Erythroblast (primary cell): ENCODE measurements at places on chromosomes 1 and 21.

GRCh38 chr21:26057477-26058170 is 112.9 kb downstream of the APP start:
- no peak for DNase-seq

DNA sequence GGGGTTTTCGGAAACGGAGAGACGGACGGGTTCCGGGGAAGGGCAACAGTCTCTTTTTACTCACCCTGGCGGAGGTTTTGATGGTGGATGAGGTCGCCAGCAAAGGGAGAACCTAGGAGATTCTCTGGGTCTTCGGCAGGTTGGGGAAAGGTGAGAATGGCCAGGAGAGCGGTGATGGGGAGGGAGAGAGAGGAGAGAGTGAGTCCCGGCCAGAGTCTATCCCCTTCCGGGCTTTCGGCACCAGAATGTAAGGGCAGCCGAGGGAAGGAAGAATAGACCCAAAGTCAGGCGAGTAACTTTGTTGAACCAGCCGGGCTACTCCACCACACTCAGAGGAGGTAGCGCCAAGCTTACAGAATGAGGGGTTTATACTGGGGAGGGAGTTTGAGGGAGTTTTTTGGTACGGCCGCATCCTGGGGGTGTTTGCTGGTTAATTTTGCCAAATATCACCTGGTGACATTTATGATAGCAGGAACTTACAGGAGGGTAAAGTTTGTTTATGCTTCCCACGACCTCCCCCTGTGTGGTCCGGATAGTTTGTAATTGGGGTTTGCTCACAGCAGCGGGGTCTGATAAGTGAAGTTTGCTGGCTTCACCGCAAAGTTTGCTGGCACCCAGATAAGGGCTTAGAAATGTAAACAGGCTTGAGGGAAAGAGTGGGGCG is 141.1 kb upstream of the ETV3 start:
- peak; percentile 68 for DNase-seq

GRCh38 chr1:178263341-178263740 is 169.4 kb downstream of the RASAL2 start:
- DNase-seq, result no peak

GRCh38 chr1:163162381-163162914 is 40.3 kb downstream of the RGS5 start:
- DNase-seq, result no peak

DNA sequence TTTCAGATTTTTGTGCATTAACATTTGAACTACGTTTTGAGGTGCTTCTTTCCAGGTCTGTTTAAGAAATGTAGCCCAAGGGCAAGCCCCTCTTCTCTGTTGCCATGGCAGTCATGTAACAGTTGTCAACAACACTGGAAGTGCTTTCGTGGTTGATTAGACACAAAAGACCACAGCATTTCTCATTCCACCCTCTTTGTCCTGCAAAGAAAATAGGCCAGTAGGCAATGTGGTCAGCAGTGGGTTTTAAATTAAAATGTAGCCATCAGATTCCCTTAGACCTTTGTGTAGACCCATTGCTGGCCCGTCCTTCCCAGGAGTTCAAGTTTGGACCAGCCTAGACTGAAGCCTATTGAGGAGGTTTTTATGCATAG is 35.4 kb downstream of the VANGL1 start:
- no peak for DNase-seq

- DNase-seq, result peak; percentile 52
These were observed 249.2 kb downstream of the TOMM20 start for GRCh38 chr1:234879147-234880080.

DNA sequence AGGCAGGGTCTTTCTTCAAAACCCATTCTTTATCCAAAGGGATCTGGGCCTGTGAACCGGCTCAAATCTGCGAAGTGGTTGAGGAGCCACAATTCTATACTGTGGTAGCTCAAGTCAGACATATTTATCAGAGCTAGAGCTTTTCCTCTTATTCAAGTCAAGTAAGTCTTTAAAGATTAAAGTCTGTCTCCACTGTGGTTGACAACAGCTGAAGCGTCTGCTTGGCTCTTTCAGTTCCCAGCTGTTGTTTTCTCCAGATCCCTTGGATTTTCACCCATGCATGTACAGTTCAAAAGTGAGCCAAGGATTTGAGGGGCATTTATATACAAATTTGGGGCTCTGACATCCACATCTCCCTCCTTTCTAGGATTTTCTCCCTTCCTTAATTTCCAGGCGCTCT is 66.9 kb downstream of the C1orf185 start:
- no peak for DNase-seq

- no peak for DNase-seq
These were observed 472.7 kb downstream of the PLPP3 start for GRCh38 chr1:56106531-56107274.

- DNase-seq, result no peak
These were observed 134.6 kb upstream of the KCNK1 start for GRCh38 chr1:233479110-233479890.

GRCh38 chr1:66346057-66346795 is 187.7 kb upstream of the SGIP1 start:
- DNase-seq, result no peak

DNA sequence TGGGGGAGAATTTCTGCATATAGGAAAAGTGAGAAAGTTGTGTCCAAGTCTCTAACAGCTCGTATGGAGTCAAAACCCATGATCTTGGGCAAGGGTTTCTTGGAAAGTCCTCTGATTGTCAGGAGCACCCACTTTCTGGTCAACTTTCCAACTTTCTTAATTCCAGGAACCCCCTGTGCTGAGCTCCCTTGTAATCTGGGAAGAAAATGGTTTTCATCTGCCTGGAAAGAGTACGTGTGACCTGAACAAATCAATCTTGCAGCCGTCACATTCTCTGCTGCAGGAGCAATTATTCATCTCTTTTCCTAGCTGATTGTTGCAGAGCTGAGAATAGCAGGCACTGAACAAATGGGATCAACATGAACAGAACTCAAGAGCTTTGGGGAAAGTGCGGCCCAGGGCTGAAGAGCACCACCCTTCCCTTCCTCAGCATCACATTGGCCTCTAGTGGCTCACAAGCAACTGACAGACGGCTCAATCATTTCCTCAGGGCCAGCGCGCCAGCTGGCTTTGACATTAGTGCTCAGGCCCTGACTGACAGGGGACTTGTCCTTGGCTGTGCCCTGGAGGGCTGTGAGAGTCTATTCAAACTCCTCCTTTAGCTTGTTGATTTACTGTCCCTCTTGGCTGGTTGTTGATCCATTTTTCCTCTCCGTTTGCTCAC is 295.2 kb downstream of the HLX start:
- no peak for DNase-seq

DNA sequence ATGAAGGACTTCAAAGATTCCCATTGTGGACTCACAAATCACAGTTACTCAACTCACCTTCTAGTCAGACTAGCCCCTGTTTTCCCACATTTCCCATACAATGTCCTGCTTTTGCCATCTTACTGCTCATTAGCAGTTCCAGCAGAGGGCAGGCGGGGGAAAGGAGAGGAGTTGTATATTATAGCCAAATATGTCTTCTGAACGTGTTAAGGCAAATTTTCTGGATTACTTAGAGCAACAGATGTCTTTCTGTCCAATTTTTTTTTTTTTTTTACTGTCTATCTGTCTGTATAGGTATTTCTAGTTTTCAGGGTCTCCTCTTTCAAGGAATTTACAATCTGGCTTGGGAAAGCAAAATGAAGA is 29.9 kb upstream of the DDAH1 start:
- no peak for DNase-seq

GRCh38 chr1:1021010-1021919 is 1.3 kb downstream of the AGRN start:
- peak; percentile 43 for DNase-seq

DNA sequence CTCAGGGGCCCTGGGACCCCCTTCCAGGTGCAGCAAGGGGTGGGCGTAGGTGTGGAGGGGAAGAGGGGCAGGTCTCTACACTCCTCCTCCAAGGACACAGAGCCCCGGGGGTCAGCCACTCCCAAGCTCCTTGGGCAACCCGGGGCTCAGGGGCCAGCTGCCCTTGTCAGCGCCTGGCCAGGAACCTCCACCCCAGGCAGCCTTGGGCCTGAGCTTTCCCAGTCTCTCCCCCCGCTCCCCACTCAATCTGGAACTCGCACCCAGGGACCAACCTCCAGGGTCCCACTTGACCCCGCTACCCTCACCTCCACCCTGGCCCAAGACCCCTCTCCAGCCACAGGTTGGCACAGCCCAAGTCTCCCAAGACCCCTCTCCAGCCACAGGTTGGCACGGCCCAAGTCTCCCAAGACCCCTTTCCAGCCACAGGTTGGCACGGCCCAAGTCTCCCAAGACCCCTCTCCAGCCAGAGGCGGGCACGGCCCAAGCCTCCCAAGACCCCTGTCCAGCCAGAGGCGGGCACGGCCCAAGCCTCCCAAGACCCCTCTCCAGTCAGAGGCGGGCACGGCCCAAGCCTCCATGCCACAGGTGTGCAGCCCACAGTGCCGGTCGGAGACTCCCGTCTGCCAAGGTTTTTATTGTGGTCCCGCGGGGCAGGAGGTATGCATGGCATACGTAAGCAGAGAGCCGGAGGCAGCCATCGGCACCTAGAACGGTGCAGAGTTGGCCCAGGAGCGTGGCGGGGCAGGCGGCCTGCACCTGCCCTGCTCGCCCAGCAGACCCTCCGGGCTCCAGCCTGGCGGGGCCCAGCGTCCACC is 3.0 kb downstream of the TNFRSF4 start:
- no peak for DNase-seq

GRCh38 chr1:1920057-1920607 is 1.1 kb upstream of the TMEM52 start:
- DNase-seq, result no peak
